Neuronal stem cell (in vitro differentiated cells): ENCODE measurements at places on chromosomes 5 and 9.

DNA sequence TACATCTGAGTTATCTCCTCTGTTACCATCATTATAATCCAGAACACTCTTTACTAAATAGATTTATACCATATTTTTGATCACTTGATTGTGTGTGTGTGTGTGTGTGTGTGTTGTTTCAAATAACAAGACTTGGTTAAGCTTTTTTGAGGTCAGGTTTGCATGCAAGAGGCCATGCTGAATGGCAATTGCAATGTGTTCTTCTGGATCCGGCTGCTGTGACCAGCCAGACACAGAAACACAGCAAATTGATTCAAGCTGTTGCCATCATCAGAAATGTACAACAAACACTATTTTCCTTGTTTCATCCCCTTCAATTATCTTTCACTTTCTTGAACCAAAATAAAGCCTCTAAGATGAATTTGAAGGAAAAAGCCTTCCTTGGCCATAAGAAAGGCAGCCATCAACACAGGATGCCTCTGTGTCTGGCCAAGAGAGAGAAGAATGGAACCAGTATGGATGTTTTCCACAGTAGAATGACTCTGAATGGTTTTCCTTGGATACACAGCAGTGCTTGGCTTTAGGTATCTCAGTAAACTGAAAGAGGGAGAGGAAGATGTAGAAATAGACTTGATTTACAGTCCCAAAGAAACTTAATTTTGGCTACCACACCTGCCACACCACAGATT is 53.9 kb downstream of the DPYSL3 start:
- no peak for DNase-seq

- DNase-seq, result no peak
Measured at GRCh38 chr9:117224695-117225094, 190.2 kb downstream of the ASTN2 start.

DNA sequence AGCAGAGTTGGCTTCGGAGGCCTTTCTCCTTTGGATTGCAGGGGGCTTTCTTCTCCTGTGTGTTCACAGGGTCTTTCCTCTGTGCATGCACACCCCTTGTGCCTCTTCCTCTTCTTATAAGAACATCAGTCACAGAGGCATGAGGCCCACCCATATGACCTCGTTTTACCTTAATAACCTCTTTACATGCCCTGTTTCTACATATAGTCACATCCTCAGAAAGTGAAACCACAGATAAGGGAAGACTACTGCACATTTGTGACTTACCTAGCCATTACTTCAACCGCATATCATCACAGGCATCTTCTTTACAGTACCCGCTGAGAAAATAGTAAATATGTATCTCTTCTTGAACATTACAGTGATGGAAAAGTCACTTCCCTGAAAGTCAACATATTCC is 204.9 kb upstream of the TARS1 start:
- no peak for DNase-seq

- no peak for DNase-seq
Measured at GRCh38 chr5:80355686-80356085, 35.9 kb downstream of the SPZ1 start.

GRCh38 chr5:143400541-143401226 is 2.8 kb downstream of the NR3C1 start:
- DNase-seq, result no peak

DNA sequence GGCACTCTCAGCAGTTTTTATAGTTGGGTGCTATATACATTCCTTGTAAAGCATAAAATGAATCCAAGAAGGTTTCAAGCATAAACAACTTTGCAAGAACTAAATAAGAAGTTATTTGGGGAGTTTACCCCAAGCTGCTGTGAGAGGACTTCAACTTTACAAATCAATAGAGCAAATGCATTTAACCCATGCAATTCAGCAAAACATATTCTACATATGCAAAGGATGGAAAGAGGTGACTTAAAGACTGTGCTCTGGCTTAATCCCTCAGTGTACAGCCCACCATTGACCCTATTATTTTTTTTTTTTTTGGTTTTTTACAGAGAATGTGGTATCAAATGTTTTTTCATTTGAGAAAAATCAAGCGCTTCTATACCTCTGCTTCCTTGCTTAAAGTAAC is 736.5 kb downstream of the CETN3 start:
- no peak for DNase-seq

- DNase-seq, result no peak
Measured at GRCh38 chr5:146753641-146754040, 124.9 kb downstream of the PPP2R2B start.

- no peak for DNase-seq
Measured at GRCh38 chr5:131252824-131253171, 11.1 kb upstream of the CDC42SE2 start.

DNA sequence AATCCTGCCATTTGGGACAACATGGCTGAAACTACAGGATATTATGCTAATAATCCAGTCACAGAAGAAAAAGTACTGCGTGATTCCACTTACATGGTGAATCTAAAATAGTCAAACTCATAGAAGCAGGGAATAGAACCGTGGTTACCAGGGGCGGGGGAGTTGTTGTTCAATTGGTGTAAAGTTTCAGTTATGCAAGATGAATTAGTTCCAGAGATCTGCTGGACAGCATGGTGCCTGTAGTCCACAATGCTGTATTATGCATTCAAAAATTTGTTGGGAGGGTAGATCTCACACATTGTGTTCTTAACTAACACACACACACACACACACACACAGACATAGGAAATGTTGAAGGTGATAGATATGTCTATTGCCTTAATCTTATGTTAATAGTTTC is 480.5 kb downstream of the DMRT2 start:
- DNase-seq, result no peak
